ENCODE measurements at places on chromosomes 16 and 17. TPM values are rescaled to one million over a fixed set of nuclear protein-coding genes. Genes with fewer than 3 reads are reported as not detected.

The NXN gene
- polyA plus RNA-seq, result 18.1 TPM

DNA sequence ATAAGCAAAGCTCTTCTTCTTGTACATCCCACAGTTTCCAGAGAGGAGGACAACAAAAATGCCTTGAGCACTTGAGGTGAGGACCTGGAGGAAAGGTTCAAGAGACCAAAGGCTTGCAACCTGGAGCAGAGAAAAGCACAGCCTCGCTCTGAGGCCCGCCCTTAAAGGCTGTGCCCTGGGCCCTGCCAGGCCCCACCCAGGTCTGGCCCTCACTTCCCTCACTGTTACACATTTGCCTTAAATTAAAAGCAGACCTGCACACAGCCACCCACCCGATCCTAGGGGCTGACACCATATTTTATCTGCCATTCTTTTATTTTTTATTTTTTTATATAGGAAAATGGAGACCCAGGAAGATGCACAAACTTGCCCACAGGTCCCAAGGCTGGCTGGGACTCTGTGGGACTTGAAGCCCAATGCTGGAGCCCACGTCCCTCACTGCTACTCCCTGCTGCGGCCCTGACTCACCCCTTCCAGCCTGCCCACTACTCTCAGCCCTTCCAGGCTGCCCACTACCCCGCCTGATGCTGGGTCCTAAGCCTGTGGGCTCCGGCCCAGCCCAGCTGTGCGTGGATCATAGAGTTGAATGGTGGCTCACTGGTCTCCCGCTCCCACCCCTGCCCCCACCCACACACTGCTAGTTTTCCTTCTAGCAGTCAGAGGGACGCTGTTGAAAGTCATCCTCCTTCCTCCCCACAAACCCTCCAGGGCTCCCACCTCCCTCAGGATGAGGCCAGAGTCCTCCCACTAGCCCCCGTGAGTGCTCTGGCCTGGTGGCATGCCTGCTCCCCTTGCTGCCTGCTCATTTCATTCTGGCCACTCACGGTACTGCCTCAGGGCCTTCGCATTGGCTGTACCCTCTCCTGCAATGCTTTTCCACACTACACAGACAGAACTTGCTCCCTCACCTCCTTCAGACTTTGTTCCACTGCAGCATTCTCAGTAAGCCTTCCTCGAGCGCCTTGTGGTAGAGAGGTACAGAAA is 77.6 kb upstream of the MED9 start:
- no peak for DNase-seq

- DNase-seq, result no peak
Measured at GRCh38 chr17:38453951-38454421, 25.7 kb downstream of the ARHGAP23 start.

DNA sequence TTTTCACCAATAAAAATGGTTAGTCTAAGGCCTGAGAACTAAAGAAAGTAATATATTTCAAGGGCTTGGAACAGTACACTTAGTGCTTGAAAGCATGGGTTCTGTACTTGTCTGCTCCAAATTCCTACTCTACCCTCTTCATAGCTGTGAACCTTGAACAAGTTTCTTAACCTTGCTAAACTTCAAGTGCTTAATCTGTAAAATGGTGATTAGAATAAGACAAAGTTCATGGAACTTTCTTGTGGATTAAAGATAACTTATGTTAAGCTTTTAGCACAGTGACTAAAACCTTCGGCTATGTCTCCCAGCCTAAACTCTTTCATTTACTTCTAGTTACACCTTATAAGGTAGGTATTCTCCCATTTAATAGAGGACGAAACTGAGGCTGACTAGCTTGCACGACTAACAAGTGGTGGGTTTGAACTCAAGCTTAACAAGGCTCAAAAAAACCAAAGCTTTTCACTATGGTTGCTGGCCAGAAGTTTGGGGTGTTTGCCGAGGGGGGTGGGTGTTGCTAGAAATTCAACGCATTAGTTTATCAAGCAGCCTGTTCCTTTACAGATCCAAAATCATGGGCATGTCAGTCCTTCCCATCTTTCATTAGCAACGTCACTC is 28.8 kb downstream of the CDRT4 start:
- no peak for DNase-seq

- DNase-seq, result no peak
Measured at GRCh38 chr16:75231570-75231969, 12.8 kb downstream of the CTRB1 start.

The GLTPD2 gene
- polyA plus RNA-seq, result 1.8 TPM

- no peak for DNase-seq
Measured at GRCh38 chr17:80649672-80650330, 105.2 kb downstream of the RPTOR start.

The ZDHHC1 gene
- polyA plus RNA-seq, result 12.5 TPM

DNA sequence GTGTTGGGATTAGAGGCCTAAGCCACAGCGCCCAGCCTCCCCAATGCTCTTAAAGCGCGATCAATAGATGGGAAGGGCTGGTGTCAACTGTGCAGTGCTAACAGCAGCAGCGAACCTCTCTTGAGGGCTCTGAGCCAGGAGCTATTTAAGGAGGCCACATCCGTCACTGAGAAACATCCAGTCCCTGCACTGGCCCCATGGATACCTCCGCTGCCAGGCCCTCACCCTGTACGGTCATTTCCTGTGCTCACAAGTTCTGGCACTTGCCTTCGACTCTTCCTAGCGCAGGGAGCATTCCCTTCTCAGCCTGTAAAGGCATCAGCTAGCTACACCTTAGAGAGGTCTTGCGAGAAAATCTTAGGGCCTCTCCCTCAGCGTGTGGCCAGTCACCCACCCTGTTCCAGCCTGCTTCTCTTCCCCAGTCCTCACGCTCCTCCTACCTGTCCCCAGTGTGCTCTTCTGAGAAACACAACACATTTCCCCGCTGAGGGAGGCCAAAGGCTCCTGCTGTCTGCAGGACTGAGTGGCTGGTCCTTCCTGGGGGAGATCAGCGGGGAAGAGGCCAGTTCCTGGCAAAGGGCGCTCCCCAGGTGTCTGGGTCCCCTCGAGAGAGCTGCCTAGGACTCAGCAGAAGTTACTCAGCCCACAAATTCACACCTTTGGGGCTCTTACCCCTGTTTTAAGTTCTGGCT is 28.6 kb downstream of the GTF3C1 start:
- no peak for DNase-seq

DNA sequence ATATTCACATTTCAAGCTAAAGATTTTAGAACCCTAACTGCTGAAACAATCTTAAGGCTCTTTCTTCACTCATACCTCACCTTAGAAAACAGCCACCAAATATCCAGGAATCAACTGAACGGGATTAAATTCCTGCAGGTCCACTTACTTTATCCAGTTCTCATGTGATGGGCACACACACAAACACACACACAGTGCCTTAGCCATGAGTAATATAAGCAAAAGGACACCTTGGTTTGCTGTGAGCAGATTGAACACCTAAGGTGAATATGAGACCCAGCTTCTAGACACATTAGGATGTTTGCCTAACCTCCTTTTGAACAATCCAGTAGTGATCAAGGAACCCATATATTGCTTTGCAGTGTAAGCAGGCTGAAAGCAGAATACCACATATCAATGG is 81.5 kb downstream of the TUBD1 start:
- no peak for DNase-seq

DNA sequence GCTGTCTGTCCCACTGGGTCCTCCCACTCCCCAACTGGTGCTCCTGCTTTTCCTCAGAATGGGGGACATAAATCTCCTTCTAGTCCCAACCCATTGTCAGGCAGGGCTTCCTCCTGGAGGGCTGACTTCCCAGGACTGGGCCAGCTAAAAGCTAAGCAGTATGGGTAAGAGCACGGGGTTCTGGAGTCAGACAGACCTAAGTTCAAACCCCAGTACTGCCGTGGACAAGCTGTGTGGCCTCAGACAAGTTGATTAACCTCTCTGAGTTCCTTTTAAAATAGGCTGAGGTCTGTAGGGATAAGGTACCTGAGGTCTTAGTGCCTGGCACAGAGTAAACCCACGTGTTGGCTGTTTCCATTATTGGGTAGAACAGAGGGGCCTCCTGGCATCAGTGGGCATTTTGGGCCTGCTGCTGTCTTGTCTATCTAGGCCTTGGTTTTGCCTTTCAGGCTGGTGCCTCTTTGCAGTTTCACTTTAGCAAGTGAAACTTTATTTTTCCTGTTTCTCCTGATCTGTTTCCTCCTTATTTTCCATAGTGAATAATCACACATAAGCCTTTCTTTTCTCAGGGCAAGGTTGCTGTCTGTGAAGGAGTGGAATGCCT is 114.6 kb downstream of the PRKCB start:
- no peak for DNase-seq

DNA sequence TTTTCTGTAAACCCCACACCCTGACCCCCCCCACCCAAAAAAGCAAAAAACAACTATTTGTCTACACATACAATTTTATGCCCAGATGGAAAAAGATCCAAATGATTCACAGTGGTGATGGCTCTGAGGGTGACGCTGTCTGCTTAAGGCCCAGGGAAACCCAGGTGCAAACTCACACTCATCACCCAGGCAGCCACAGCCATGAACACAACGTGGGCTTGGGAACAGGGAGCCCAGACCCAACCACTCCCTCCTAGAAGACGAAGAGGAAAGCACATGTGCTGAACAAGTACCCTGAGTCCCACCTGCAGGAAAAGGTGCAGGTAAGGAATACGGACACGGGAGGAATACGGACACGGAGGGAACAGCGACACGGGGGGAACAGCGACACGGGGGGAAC is 5.4 kb downstream of the HBQ1 start:
- no peak for DNase-seq
